ENCODE measurements at places on chromosomes 1 and 21. TPM values are rescaled to one million over a fixed set of nuclear protein-coding genes. Genes with fewer than 3 reads are reported as not detected.

DNA sequence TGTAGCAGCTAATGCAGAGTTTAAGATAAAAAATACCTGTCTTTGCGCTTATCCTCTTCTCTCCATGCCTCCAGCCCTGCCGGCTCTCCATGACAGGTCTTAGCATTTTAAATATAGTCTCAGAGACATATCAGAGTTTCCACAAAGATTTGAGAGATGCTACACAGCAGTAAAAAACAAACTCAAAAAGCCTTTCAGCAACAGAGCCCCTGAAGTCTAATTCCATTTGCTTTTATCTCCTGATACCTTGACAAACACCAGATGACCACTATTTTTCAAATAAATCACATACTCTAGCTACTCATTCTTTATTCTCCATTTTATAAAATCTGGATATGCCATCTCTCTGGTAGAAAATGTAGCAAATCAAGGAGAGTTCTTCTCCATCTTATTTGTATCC lies 79.5 kb upstream of the LRRC53 start:
- DNase-seq: no peak

- DNase-seq: no peak
These were observed 62.0 kb downstream of the PCNX2 start for GRCh38 chr1:233233508-233234040.

DNA sequence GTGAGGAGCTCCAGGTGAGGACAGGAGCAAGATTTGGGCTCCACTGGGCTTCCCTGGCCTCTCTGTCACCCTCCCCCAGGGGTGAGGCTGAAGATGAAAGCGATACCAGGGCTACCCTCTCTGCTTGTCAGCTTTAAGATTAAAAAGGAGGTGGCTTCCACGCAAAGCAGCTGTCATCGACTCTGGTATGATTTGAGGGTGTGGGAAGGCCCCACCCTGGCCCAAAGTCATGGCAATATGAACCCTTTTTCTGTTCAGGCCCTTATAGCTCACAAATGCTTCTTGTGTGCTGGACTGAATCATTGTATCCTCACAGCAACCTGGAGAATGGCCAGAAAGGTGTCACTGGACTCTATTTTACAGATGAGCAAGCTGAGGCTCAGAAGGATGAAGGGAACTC lies 41.6 kb downstream of the NUAK2 start:
- no peak for DNase-seq

- DNase-seq: peak; percentile 32
These were observed 32.2 kb upstream of the MED18 start for GRCh38 chr1:28296401-28297261.

GRCh38 chr1:905071-905749 lies 18.5 kb upstream of the SAMD11 start:
- DNase-seq: no peak

DNA sequence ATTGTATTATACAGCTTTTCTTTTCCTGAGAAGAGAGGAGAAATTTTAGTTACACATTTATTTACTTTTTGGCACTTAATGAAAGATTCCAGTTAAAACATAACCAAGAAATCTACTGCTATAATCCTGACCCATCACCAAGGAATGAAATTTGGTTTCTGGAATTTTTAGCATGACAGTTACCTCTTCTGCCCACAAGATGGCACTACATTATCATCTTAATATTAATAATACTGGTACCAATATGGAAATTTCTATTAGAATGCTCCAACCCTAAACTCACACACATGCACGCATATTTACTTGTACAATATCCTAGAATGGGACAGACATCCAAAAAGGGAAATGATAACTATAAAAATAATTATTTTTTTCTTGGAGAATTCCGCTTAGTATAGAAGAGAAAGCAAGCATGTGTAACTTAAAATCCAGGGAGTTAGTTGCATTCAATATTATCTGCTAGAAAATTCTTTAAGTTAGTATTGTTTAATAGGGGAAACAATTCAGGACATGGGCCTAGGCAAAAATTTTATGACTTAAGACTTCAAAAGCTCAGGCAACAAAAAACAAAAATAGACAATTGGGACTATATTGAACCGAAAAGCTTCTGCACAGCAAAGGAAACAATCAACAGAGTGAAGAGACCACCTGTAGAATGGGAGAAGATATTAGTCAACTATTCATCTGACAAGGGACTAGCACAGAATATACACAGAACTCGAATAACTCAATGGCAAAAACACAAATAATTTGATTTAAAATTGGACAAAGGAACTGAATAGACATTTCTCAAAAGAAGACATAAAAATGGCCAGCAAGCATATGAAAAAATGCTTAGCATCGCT lies 37.4 kb downstream of the MAP3K21 start:
- no peak for DNase-seq

- DNase-seq: no peak
These were observed 55.5 kb upstream of the GADD45A start for GRCh38 chr1:67629370-67630075.

- DNase-seq: no peak
These were observed 2.7 kb downstream of the HSD11B1 start for GRCh38 chr1:209707308-209707707.

- DNase-seq: no peak
These were observed 21.0 kb upstream of the SPATA6 start for GRCh38 chr1:48493041-48493440.

DNA sequence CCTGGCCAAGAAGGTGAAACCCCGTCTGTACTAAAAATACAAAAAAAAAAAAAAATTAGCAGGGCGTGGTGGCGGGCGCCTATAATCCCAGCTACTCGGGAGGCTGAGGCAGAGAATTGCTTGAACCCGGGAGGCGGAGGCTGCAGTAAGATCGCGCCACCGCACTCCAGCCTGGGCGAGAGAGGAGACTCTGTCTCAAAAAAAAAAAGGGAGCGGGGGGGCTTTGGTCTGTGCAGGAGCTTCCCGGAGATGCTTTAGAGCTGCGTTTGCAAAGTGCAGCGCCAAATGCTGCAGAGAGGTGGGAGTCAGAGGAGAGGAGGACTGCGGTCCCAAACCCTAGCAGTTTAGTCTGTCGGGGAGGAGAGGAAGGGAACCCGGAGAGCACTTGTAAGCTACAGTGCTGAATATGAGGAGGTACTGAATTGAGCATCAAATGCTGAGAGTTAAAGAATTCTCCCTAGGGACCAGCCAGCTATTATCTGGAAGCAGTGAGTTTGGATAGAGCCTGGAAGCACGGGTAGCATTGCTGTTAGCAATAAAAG lies 569 bp downstream of the FALEC start:
- DNase-seq: no peak

- no peak for DNase-seq
These were observed 61.8 kb upstream of the PTGFRN start for GRCh38 chr1:116847688-116848531.

GRCh38 chr1:203320591-203321272 lies 15.4 kb downstream of the BTG2 start:
- no peak for DNase-seq

GRCh38 chr1:36157115-36157903 lies 1.3 kb downstream of the MAP7D1 start:
- no peak for DNase-seq

- DNase-seq: no peak
These were observed 218.1 kb downstream of the ST6GALNAC3 start for GRCh38 chr1:76292418-76293184.

GRCh38 chr1:81819613-81820012 lies 18.9 kb downstream of the ADGRL2 start:
- DNase-seq: no peak

GRCh38 chr1:245679821-245680780 lies 525.3 kb downstream of the KIF26B start:
- no peak for DNase-seq

DNA sequence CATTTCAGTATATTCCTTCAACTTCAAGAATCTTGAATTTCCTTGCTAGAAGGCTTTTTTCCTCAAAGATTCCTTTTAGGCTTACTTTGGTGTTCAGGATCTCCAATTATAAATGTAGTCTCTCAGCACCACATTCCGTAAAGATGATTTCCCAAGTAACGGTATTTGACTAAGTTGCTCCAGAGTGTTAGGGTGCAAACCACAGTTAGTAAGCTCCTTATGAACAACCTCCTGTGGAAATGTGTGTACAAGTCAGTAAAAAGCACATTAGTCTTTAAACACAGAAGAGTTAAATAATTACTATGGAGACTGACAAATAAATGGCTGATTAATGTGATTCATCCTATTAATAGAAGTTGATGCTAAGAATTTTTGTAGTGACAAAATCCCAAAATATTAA lies 10.3 kb downstream of the DONSON start:
- no peak for DNase-seq

- DNase-seq: no peak
These were observed 38.1 kb downstream of the MIGA1 start for GRCh38 chr1:77817368-77818209.

GRCh38 chr1:147560765-147561471 lies 19.6 kb downstream of the BCL9 start:
- DNase-seq: no peak

GRCh38 chr1:73100216-73100615 lies 817.9 kb upstream of the NEGR1 start:
- DNase-seq: no peak

GRCh38 chr21:25638660-25639550 lies at the start of gene JAM2:
TSS of gene JAM2 (plus strand) at chr21:25639258. CDS start at chr21:25639822, 564 bp downstream.
- DNase-seq: no peak

DNA sequence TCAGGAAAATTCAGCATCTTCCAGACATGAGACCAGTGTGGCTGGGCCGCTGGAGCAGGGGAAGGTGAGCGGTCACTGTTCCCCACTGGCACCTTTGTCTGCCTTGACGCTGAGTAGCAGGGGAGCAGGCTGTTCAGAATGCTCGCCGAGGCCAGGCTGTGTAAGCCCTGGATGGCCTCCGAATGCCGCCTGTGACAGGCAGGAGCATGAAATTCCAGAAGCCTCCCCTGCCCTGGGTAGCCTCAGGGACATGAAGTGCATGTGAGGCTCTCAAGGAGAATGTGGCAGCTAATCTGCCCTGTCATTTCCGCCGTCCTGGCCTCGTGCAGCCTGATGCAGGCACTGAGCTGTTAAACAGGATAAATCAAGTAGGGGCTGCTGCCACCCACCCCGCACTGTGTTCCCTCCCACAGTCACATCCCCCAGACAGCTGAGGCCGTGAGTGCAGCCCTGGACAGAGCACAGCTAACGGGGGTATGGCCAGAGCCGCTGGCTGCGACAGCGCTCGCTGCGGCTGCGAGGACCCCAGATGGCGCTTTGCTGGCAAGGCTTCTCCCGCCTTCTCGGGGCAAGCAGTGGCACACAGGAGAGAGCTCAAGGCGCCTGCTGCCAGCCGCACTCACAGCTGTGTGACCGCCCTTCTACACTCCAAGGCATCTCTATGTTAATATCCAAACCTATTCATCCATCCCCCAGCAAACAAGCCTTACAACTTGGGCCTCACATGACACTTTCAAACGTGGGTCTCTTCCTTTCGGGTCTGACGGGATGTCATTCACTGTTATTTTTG lies 105.0 kb upstream of the COL6A1 start:
- DNase-seq: no peak

DNA sequence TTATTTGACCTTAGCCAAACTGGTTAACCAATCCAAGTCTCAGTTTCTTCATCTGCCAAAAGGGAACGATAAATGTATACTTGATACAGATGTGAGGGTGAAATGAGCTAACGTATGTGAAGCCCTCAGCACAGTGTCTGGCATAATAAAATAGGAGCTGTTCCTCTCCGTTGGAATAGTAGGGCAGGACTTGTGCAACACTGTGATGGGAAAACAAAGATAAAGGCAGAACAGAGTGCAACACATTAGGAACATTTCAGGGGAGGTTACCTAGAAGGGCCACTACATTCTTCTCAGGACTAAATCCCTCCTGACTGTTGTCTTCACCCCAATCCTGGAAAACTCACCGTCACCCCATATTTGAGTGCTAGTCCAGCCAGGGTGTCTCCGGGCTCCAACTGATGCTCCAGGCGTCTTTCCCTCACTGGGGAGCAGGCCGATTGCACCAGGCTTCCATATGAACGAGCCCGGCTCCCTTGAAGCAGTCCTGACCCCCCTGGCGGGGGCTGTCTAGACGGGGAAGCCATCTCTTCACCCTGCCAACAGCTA lies 896 bp downstream of the LYSMD1 start:
- no peak for DNase-seq

DNA sequence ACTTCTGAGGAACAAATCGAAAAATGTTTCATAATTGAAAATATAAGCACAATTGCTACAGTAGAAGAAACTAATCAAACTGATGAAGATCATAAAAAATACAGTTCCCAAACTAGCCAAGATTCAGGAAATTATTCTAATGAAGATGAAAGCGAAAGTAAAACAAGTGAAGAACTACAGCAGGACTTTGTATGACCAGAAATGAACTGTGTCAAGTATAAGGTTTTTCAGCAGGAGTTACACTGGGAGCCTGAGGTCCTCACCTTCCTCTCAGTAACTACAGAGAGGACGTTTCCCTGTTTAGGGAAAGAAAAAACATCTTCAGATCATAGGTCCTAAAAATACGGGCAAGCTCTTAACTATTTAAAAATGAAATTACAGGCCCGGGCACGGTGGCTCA lies 30.6 kb downstream of the IFNAR1 start:
- no peak for DNase-seq

- DNase-seq: no peak
These were observed 2015.8 kb downstream of the NCAM2 start for GRCh38 chr21:23014021-23014420.

DNA sequence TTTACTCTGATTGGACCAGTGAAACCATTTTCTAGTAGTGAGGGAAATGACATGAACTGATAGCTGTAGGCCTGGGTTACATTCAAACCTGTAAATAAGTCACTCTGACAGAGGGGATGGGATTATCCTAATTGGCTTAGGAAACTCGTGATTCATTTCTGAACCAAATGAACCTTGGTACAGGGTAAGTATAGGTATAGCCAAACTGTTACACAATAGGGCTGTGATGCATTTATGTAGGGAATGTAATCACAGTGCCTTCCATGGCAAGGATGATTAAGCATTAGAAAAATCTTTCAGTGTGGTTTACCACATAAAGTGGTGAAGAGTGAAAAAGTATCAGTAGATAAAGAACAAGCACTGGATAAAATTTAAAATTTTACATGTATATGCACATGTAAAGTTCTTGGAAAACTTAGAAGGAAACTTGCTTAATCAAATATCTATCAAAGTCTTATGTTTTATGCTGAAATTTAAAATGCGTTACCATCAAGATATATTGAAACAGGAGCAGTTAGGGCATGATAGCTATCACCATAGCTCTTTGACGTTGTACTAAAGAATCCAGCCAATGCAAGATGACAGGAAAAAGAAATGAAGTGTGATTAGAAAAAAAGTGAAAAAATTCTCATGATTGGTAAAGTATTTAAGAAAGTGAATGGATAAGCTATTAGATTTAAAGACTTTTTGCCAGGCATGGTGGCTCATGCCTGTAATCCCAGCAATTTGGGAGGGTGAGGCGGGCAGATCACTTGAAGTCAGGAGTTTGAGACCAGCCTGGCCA lies 63.0 kb downstream of the RABGAP1L start:
- DNase-seq: no peak

The IL12RB2 gene
- total RNA-seq: 2.0 TPM

The IVL gene
- total RNA-seq: not detected

The OR2G6 gene
- not detected for total RNA-seq

The PLA2G4A gene
- total RNA-seq: 26.8 TPM

The ARHGEF16 gene
- 3.2 TPM for total RNA-seq

The TCP10L gene
- total RNA-seq: 0.38 TPM

The RPS6KC1 gene
- total RNA-seq: 22.2 TPM

The BMP8B gene
- 0.28 TPM for total RNA-seq

The AMPD1 gene
- not detected for total RNA-seq

The LRRC7 gene
- 0.32 TPM for total RNA-seq

The CRP gene
- 0.38 TPM for total RNA-seq

The CDC14A gene
- total RNA-seq: 9.4 TPM

The TRIM17 gene
- 3.3 TPM for total RNA-seq

The OR2T29 gene
- total RNA-seq: not detected

Measured in omental fat pad (tissue), 4 donors.